GM19239 (cell line): ENCODE measurements at places on chromosomes 2 and 18.

- DNase-seq: no peak
These were observed 91.3 kb upstream of the RAB27B start for GRCh38 chr18:54736981-54737380.

- no peak for DNase-seq
These were observed at the start of gene OTOF for GRCh38 chr2:26477911-26478253. TSS of gene OTOF (minus strand) at chr2:26478124.

DNA sequence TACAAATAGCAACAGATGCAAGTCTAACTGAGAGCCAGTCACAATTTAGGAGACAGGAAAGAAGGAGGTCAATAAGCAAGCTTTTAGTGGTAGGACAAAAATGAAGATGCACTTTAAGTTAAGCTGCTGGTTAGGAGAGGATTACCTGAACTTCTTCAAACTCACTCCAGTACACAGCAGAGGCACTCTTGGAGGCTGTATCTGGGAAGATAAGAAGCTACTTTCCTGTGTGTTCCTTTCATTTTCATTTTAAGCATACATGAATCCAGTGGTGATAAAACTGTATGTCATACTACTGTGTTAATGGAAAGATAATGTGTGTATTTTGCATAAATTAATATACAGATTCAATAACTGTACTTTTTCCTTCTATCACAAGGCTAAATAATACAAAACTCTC lies 49.6 kb downstream of the HYCC2 start:
- DNase-seq: no peak

DNA sequence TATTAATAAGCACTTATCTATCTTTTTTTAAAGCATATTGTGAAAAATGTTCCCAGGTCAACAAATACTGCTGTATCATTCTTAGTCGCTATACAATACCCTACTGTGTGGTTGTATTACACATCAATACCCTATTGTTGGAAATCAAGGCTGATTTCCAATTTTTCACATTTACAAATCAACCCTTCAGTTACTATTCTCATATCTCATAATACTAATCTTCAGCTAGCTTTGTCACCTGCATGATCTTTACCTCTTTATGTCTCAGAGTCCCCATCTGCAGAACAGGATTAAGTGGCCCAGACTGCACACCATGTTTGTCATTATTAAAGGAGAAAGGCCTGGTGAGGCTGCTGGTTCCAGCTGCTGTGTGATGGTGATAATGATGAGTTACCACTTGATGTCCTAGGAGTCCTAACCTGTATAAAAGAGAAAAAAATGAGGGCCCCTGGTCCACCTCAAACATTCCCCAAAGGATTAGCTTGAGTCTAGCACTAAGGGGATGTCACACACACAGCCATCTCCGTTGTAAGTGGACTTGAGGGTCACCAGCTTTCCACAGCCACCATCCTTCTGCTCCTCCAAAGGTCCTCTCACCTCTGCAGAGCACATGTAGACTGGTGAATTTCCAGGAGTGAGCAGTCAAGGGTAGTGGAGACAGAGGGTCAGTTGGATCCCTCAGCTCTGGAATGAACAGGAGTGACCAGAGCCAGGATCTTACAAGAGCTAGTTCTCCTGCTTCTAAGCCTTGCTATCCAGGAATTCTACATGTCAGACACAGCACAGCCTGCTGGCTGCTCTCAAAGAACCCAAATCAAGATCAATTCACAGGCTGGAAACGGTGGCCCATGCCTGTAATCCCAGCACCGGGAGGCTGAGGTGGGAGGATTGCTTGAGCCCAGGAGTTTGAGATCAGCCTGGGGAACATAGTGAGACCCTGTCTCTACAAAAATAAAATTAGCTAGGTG lies 36.0 kb upstream of the BIN1 start:
- DNase-seq: no peak

- no peak for DNase-seq
These were observed 54.8 kb upstream of the KLHL29 start for GRCh38 chr2:23330214-23330613.

DNA sequence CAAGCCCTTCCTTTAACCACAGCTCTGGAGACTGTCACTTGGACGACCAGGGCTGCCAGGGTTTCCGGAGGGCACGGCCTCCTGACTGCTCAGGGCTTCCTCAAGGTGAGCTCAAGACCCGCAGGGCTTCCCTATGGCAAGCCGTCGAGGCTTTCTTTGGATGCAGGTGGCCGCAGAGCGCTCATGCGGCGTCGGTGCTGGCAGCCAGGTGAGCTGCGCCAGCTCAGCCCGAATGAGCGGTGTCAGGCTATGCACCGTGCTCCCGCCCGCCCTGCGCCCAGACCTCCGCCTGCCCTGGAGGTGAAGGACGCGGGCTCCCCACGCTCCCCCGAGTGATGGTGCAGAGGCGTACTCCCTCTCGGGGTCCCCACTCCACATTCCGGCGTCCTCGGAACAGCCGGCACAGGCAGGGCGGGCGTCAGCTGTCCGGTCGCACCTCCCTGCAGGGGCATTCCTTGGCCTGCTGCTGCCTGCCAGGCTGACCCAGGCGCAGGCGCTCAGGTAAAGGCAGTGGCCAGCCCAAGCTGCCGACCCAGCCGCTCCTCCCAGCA lies 20.8 kb upstream of the TUBB6 start:
- no peak for DNase-seq

GRCh38 chr2:3956892-3957291 lies 253.5 kb downstream of the DCDC2C start:
- DNase-seq: no peak

- DNase-seq: no peak
These were observed 195.4 kb downstream of the GALNT13 start for GRCh38 chr2:154067124-154067523.

DNA sequence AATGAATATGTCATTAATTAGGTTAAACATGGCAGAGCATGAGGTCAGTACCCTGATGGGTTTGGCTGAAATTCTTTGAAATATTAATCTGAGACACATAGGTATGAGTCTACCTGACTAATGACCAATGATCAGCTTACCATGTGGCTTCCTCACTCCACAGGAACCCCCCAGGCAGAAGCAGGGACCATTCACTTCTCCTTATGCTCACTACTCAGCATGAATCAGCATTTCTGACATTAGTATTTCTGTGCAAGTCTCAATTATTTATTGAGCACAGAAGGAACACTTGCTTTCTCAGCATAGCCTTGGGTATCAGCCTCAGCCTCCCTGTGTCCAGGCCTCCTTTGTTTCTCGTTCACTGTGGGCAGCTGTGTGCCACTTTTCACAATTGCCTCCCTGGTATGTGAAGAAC lies 9.3 kb upstream of the KCNE4 start:
- DNase-seq: no peak

- peak; percentile 5 for DNase-seq
These were observed 283 bp upstream of the RBBP8 start for GRCh38 chr18:22932885-22933205.

GRCh38 chr2:207860685-207861084 lies 91.0 kb upstream of the FZD5 start:
- DNase-seq: no peak

GRCh38 chr2:40483549-40484243 lies 31.8 kb upstream of the SLC8A1 start:
- DNase-seq: no peak

- no peak for DNase-seq
These were observed 371.3 kb downstream of the RNF144A start for GRCh38 chr2:7288484-7288883.

- no peak for DNase-seq
These were observed 40.3 kb downstream of the AP1S3 start for GRCh38 chr2:223797037-223797436.

DNA sequence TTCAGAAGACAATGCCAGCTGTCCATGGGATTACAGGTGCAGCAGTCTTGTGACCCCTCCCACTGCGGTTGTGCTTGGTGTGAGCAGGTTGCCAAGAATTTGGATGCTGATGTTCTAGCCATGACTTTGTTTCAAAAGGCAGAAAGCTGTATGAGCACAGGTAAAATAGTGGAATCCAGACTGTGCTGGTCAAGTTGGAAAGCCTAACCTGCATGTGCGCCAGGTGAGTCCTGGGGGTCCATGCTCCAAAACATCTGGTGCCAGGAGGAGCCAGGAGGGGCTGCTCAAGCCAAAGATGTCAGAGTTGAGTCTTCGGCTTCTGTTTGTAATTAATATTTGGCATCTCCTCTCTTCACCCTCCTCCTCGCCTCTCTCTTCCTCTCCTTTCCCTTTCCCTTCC lies 330.1 kb downstream of the MYCN start:
- no peak for DNase-seq

DNA sequence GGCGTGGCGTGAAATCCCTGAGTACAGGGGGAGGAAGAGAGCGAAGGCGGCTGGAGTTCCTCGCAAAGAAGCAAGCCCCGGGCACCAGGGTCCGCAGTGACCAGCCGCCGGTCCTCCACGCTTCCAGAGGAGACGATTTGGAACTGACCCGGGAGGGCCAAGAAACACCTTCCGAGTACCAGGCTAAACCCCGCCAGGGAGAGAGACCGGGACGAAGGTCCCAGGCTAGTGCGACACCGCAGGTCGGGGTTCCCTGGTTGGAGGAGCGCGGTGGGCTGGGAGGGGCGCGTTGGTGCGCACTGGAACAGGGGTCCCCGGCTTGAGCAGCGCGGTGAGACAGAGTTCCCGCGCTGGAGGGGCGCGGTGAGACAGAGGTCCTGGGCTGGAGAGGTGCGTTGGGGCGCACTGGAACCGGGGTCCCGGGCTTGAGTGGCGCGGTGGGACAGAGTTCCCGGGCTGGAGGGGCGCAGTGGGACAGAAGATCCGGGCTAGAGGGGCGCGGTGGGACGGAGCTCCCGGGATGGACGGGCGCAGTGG lies 901 bp downstream of the WDFY1 start:
- DNase-seq: no peak

- no peak for DNase-seq
These were observed 231.8 kb downstream of the KCNE4 start for GRCh38 chr2:223283771-223284170.

- DNase-seq: peak; percentile 8
These were observed 226.7 kb upstream of the MC4R start for GRCh38 chr18:60599267-60599666.

- no peak for DNase-seq
These were observed 805.6 kb downstream of the DPP10 start for GRCh38 chr2:115248066-115248465.

DNA sequence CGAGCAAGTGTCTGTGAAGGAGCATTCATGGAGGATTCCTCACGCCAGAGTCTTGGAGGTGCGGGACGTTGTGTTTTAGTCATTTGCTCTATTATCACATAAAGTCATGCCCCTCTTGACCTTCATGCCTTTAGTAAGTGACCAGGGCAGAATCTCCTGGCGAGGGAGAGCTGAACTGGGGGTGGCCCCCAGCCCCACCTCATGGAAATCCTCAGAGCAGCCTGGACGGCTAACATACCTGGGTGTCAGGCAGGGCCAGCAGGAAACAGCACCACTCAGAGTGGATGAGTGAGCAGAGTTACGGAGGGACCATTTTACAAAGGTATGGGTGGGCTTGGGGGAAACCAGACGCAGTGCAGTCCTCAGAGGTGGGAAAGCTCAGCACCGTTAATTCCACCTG lies 56.1 kb downstream of the MCFD2 start:
- no peak for DNase-seq

GRCh38 chr2:143764706-143765105 lies 635.5 kb downstream of the ARHGAP15 start:
- DNase-seq: no peak

DNA sequence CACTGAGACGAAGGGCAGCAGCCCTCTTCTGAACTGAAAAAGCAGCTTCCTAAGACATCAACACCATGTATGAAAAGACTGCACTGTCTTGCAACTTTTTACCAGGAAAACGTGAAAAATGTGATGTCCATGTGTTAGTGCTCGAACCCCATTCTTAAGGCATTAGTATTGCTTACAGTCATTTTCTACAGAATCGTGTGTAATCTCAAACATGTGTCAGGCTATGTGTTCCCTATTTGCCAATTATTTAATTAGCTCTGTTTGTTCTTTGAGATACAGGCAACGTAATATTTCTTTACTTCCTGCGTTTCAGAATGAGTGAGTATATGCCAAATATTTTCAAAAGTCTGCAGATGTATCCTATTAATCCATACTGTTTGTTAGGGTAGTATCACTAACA lies 307.7 kb upstream of the CCDC68 start:
- DNase-seq: no peak
